ENCODE measurements at places on chromosomes 1 and 21. TPM values are rescaled to one million over a fixed set of nuclear protein-coding genes. Genes with fewer than 3 reads are reported as not detected.

- no peak for DNase-seq
Observed at GRCh38 chr1:25702101-25702775, 85.6 kb downstream of the MAN1C1 start.

- no peak for DNase-seq
Observed at GRCh38 chr1:119968068-119968492, 71.8 kb upstream of the ADAM30 start.

GRCh38 chr1:19139711-19140110 lies 70.4 kb downstream of the UBR4 start:
- DNase-seq: no peak

AQP10 gene
- total RNA-seq: not detected

SGIP1 gene
- 5.2 TPM for total RNA-seq

STIL gene
- 5.5 TPM for total RNA-seq

All from esophagus squamous epithelium (tissue), 5 donors.